Urinary bladder (tissue), 4 donors: ENCODE measurements at places on chromosomes 7 and 10. TPM values are rescaled to one million over a fixed set of nuclear protein-coding genes. Genes with fewer than 3 reads are reported as not detected.

GRCh38 chr7:37405603-37406122 is 43.0 kb downstream of the ELMO1 start:
- no peak for DNase-seq

- DNase-seq, result no peak
Observed at GRCh38 chr7:63931057-63931600, 67.5 kb upstream of the ZNF722 start.

- DNase-seq, result no peak
Observed at GRCh38 chr10:11264296-11265048, 246.8 kb downstream of the CELF2 start.

GRCh38 chr10:67506083-67506756 is 189.8 kb downstream of the CTNNA3 start:
- no peak for DNase-seq

- no peak for DNase-seq
Observed at GRCh38 chr7:101999393-101999792, 182.0 kb downstream of the CUX1 start.

- no peak for DNase-seq
Observed at GRCh38 chr10:15897287-15897686, 37.0 kb upstream of the MINDY3 start.

GRCh38 chr7:110541962-110542361 is 549.0 kb upstream of the LRRN3 start:
- DNase-seq, result no peak

- no peak for DNase-seq
Observed at GRCh38 chr7:7183061-7183837, 905 bp downstream of the C1GALT1 start.

DNA sequence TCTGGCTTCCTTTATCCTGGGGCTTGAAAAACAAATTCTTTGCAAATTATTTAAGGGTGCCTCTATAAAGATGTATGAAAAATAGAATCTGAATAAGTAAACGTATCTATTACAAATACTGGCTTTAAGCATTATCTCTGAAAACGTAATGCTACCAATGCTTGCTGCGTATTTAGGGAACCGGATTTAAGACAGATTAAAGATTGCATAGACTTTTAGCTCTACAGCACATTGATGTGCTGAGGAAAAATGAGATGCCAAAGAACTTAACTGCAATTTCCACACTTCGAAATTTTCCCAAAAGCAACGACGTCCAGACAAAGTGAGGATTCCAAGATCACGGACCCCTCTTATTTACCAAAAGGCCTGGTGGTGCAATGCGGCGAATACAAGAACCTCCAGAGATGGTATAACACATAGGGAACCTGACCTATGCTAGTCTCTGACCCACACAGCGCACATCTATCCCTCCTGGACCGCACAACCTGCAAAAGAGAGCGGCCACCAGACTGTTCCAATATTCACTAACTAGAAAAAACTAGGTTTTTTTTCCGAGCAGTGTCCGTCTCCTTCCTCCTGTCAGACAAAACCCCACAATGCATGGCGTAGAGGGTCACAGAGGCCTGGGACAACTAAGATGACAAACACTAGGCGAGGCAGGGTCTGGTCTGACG is 34.3 kb upstream of the PHF14 start:
- no peak for DNase-seq

- no peak for DNase-seq
Observed at GRCh38 chr10:1310271-1310789, 254.1 kb downstream of the WDR37 start.

DNA sequence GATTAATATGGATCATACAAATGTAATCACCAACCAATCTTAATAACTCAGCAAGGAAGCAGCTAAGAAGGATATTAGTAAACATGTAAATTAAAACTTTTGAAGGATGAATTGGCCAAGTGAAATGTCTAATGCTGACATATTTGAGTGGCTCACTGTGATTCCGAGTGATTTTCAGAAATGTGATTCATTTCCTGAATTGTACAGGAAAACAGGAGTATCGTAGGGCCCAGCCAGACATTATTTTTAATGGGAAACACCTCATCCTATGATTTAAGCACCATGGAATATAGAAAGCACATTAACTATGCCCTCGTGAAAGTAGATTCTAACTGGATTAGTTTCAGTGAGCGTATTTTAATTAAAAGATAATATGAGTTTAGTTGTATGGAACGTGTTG is 82.3 kb downstream of the LHFPL3 start:
- DNase-seq, result no peak

DNA sequence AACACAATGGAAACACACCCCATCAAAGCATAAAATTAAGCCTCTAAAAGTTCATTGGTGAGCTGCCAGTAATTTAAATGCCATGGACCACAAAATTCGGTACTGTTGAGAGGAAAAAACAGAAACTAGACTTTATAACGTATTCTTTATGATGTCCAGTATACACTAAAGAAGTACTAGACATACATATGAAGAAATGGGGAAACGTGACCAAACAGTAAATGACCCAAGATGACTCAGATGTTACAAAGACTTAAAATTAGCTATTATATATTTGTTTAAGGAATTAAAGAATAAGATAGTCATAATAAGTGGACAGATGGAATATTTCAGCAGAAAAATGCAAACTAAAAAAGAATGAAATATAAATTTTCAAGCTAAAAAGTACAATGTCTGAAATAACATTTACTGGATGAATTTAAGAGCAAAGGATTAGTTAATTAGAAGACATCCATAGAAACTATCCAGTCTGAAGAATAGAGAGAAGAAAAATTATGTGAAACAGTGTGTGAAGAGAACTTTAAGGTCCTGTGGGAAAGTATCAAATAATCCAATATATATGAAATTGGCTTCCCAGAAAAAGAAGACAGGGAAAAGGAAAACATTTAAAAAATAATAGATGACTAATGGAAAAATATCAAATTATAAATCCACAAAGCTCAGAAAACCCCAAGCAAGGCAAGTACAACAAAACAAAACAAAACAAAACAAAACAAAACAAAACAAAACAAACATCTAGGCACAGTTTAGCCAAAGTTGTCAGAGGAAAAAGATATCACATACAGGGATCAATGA is 69.4 kb downstream of the SAMD9 start:
- DNase-seq, result no peak

DNA sequence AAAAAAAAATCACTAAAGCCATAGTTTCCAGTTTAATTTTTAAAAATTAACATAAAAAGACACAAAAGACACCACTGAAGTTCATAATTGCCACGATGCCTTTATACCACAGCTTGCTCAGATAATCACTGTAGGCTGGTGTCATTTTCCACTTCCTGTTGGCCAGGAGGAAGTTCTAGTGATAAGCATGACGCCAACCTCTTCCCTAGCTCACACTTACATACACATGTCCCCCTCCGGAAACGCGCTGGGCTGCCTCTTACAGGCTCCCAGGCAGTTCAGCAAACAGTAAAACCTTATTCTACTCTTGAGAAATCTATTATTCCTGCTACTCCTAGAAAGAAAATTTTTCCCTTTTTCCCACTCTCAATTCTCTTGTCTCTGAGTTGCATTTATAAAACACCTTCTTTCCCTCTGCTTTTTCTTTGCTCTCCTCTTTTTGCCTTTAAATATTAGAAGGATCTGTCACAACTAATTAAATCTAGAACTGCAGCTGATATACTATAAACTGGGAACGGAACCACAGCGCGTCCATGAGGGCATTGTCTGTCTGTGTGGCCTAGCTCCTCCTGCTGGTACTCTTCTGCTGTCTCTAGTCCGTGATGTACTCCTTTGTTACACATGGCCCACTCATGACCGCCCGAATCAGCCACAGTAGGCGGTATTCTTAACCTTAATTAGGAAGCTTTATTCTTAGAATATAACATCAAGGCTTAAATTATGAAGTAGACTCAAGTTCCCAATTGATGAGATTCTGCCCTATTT is 664.9 kb downstream of the CNTNAP2 start:
- DNase-seq, result no peak

DNA sequence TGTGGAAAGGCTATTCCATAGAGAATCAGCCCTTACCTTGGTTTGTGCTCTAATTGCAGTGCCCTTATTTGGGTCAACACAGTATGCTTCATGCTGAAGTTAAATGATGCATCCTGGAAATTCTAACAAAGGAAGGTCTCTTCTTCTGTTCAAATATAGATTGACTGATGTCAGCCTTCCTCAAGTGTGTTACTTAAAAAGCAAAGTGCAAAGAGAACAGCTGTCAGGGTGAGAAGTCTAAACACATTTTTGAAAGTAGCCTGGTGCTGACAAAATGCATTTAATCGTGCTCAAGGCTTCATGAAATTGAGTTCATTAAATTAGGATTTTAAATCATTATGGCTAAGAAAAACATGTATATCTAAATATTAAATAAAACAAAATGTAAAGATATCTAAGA is 19.5 kb downstream of the AGR2 start:
- no peak for DNase-seq

- no peak for DNase-seq
Observed at GRCh38 chr10:24722131-24722675, 1.5 kb downstream of the ARHGAP21 start.

GRCh38 chr7:94763268-94763667 is 107.3 kb upstream of the SGCE start:
- peak; percentile 21 for DNase-seq

- DNase-seq, result no peak
Observed at GRCh38 chr10:102413053-102413705, 5.4 kb downstream of the PSD start.

DNA sequence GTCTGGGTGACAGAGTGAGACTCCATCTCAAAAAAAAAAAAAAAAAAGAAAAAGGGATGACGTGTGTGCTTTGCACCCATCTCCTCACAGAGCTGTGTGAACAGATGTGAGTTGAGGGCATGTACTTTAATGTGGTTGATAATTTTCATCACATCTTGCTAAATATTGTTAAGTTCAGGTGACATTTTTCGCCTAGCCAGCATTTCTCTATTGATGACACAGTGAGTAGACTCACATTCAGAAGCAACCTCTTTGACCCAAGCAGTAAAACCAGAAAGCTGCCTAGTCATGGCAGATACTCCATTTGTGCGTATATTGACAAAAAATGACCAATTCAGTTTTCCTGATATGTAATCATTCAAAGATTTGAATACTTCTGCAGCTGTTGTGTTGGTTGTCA is 126.0 kb downstream of the ATRNL1 start:
- DNase-seq, result no peak

- DNase-seq, result no peak
Observed at GRCh38 chr7:26307791-26308190, 16.1 kb downstream of the SNX10 start.

DNA sequence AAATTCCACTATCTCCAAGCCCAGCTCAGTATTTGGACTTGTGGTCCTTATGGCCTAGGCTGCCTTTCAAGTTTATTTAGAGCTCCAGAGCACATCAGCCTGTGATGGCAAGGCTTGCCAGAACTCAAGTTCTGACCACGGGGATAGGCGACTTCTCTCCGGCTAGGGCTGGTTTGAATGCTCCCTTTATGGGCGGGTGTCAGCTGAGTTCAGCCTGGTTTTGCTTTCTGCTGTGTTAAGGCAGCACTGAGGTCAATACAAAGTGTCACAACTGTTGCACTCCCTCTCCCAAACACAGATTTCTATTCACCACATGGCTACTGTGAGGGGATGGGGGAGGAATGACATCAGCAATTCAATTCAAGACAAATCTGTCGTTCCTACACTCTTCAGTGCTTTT is 318.1 kb upstream of the MYO3A start:
- no peak for DNase-seq

- no peak for DNase-seq
Observed at GRCh38 chr10:110804376-110804775, 67.4 kb upstream of the PDCD4 start.

DNA sequence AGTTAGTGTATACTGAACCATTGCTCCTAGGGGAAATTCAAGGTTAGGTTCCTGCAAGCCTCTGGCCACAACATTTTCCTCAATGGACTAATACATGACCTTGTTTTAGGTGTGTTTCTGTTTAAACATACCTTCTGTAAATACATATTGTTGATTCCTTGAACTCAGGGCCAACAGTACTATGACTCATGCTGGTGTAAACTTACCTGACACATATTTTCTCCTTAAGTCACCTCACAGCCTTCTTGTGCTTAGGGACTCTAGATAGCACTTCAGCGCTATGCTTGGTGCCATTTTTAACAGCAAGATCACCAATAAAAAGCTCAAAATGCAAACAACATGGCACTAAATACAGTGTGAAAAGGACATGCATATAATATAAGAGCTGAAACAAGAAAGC is 176.4 kb downstream of the TAX1BP1 start:
- no peak for DNase-seq

GRCh38 chr7:81725812-81726127 is 44.1 kb downstream of the HGF start:
- no peak for DNase-seq

Gene TLX1
- not detected for total RNA-seq

Gene ATOH7
- total RNA-seq, result not detected

Gene ADAMTS14
- 13.7 TPM for total RNA-seq

Gene HTR5A
- not detected for total RNA-seq

Gene TAS2R41
- total RNA-seq, result not detected

Gene CRHR2
- total RNA-seq, result 0.16 TPM
